GM04503 (cell line): ENCODE measurements at places on chromosomes 7 and 10.

DNA sequence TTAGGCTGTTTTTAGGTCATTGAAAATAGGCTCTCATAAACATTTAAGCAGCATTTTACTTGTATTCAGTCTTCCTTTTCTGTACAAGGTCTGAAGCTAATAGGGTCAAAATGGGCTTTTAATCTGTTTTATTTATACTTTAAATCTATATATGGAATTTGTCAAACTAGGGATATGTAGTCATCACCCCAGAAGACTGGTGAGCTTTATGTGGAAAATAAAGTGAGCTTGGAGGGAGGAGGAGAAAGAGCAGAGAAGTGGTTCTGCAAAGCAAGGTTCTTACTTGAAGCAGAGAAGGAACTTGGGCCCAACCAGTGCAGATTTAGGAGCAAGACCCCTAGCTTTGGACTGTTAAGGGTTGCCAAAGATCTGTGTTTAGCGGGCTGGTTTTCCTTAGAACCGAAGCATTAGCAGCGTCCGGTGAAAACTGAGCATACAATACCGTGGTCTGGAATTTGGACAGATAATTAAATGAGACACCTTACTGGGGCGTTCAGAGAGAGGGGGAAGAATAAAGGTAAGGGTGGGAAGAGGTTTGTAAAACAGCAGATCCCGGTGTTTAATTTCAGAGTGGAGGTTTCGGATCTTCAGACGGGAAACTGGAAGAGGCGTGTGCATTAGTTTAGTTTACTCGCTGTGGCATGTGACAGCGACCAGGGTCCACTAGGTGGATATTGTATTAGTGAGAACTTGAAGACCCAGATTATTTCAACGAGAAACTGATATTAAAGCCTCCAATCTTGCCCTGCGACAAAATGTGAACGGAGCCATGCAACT is 2.4 kb downstream of the BAMBI start:
- no peak for DNase-seq

- no peak for DNase-seq
Measured at GRCh38 chr7:115094163-115094562, 172.3 kb downstream of the MDFIC start.

DNA sequence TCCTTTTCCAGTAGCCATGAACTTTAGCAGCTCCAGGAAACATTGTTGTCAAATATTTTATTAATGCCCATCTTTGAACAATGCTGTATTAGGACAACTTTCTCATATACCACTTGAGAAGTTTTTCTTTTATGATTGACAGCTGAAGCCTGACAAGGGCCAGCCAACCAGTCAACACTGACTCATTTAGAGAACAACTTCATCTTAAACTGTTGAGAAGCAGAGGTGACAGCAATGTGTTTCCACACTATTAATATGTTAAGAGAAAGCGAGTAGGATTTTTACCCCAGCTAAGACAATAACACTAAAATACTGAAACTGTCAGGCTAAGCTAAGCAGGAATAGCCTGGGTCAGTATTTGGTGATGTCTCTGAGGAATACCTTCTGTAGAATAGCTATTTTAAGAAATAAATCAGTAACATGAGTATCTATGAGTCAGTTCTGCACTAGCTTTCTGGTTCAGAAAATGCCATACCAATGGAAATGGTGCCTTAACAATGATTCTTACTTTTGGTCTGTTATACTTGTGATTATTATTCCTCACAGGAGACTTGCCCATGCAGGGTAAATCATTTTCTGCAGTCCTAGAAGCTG is 168.8 kb upstream of the POT1 start:
- no peak for DNase-seq

DNA sequence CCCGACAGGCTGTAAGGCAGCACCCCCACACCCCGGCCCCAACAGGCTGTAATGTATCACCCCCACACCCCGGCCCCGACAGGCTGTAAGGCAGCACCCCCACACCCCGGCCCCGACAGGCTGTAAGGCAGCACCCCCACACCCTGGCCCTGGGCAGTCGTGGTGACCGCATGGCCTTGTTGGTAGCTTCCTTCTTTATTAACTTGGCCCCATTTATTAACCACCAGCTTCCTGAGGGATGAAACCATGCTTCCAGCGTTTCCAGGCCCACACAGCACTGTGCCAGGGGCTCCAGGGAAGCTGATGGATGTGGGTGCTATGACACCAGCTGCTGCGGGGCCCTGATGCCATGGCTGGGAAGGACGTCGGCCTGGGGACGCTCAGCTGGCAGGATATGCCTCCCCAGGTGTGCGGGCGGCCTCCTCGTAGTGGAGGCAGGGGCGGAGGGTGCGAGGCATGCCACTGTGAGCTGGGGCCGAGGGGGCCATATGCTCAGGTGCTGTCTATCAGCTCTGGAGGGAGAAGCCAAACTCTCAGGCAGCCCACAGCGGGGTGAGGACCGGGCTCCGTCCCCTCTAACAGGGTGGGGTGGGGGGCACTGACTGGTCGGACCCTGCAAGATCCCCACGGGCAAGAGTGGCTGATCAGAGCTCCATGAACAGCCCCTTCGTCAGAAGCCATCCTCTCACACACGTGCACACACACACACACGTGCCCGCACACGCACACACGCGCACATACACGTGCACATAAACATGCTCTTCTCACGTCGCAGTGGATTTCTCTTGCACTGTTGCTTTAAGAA is 311.0 kb downstream of the PTPRN2 start:
- DNase-seq, result no peak

GRCh38 chr7:94547126-94547525 is 37.5 kb downstream of the CASD1 start:
- no peak for DNase-seq

DNA sequence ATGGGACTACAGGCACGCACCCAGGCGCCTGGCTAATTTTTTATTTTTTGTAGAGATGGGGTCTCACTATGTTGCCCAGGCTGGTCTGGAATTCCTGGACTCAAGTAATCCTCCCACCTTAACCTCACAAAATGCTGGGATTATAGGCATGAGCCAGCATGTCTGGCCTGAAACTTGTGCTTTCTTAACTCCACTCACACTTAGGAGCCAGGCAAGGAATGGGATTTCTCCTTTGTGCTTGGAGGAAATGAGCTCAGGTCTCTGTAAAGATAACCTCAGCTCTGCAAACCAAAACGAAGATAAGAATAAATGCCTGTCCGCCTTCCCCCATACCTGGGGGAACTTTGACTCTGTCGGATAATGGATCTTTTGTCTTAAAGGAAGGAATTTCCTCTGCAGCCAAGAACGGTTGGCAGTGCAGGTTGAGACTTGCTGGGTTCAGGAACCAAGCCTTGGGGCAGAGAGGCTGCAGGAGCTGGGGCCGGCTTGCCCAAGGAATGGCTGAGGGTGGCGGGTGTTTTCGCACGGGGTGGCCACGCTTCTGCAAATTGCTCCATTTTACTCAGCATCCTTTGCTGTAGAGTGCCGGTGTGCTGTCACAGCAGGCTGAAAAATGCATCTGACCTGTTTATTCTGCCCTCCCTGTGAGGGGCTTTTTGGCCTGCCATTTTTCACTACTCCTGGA is 174.2 kb downstream of the KIAA1217 start:
- DNase-seq, result no peak

- no peak for DNase-seq
Measured at GRCh38 chr10:116674901-116675423, 54.2 kb downstream of the PNLIPRP2 start.

DNA sequence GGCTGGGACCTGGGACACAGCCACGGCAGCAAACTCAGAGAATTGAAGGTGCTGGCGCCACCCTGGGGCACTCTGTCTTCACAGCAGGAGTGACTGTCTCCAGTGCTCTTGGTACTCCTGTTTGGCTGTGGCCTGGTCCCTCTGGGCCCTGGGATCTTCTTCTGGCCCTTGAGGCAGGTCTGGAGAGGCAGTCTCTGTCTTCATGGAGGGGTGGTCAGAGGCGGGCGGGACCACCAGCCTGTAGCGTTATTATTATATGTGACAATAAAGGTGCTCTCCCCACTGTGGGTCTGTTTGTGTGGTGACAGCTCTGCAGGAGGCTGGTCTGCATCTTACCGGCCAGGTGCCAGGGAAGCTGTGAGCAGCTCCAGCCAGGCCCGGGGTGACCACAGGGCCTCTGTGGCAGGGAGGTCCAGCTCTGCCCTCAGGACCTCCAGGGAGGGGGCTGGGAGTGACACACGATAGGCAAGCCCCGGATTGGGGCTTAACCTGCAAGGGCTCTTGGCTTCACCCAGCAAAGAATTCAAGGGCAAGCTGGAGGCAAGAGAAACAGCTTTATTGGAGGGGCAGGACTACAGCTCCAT is 70.3 kb downstream of the MYL10 start:
- DNase-seq, result no peak

- no peak for DNase-seq
Measured at GRCh38 chr10:86758189-86759072, 2.0 kb downstream of the BMPR1A start.

DNA sequence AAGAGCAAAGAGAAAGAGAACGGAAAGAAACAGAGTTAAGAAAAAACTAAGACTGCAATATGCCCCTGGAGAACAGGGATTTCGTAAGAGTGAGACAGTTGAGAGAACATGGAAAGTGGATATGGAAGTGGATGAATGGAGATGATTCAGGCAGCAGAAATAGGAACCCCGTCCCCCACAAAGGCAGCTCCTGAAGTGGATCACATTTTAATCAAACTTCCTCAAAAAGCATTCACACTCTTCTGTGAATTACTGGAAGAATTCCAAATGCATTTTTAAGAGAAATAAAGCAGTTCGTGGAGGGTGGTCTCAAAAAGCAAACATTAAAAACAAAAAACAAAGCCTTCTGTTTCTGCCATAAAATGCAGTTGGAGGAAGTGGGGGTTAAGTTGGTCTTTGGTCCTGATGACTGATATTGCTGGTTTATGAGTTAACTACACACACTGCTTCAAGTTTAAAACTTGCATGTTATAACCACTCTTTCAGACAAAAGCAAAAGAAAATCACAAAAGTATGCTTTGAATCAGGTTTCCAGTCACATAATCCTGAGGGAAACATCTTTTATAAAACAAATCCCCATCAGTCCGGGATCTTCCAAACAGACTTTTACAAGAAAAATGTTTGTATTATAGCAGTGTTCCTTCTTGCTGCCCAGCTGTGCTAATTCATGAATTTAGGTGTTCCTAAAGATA is 214.3 kb downstream of the FANK1 start:
- DNase-seq, result no peak

- no peak for DNase-seq
Measured at GRCh38 chr7:77360104-77360503, 56.0 kb downstream of the GSAP start.

- DNase-seq, result peak; percentile 55
Measured at GRCh38 chr7:85068799-85069198, 118.1 kb downstream of the SEMA3D start.

DNA sequence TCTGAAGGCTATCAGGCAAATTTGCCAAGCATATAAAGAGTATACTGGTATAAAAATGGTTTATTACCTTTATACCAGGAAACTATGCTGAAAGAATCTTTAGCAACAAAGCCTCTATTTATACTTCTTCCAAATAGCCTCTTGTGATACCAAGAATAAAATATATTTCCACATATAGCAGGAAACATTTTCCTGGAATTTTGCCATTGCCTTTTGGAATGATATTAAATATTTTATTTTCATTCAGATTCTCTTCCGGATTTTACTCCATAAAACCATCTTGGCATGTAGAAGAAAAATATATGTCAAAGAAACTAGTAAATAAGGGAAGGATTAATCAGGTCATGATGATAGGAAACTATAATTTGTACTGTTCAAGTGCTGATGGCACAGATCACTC is 17.7 kb downstream of the SOSTDC1 start:
- DNase-seq, result no peak

DNA sequence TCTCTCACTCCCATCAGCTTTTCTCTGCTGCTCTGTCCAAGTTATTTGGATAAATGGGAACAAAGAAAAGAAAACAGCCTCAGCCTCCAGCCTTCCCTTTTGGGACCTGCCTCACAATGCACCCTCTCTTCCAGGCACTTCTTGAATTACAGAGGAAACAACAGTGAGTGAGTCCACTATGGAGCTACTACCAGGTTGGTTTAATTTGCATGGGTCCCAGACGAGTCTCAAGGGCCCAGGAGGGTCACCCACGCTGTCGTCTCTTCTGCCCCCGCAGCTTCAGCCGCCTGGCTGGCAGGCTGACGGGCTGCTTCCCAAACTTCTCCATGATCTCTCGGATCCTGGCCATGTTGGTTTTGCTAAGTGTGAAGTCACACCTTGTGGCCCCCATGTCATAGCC is 80.4 kb downstream of the GPR26 start:
- no peak for DNase-seq

- DNase-seq, result peak; percentile 11
Measured at GRCh38 chr7:79823246-79823951, 311.2 kb upstream of the GNAI1 start.

DNA sequence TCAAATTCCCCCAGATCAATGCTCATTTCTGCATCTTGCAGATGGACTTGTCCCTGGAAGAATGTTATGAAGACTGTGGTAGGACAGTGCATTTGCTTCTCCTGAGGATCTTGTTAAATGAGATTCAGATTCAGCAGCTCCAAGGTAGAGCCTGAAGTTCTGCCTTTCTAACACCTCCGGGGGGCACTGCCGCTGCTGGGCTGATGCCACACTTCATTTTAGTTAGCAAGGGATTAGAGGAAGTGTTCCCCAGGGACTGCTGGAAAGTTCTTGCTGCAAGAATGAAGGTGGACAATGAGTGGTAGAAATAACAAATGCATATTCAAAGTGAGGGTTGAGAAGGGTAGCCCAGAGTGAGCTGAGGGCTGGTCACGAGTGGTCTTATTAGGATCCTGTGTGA is 434.3 kb upstream of the AKR1E2 start:
- no peak for DNase-seq

DNA sequence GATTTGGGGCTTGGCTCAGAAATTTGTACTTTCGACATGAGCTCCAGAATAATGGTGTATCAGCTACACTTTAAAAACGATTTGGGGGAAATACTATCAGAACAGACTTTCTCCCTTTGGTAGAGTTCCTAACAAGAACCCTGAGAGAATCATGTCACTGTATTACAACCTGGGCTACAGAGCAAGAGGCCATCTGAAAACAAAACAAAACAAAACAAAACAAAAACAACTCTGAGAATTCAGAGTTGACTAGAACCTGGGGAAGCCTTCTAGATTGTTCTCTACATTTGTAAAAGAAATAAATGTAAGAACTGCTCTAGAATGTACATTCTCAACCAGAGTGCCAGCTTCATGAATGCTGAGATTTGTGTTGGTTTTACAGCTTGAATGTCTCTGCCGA is 262.6 kb upstream of the SEMA3D start:
- no peak for DNase-seq

DNA sequence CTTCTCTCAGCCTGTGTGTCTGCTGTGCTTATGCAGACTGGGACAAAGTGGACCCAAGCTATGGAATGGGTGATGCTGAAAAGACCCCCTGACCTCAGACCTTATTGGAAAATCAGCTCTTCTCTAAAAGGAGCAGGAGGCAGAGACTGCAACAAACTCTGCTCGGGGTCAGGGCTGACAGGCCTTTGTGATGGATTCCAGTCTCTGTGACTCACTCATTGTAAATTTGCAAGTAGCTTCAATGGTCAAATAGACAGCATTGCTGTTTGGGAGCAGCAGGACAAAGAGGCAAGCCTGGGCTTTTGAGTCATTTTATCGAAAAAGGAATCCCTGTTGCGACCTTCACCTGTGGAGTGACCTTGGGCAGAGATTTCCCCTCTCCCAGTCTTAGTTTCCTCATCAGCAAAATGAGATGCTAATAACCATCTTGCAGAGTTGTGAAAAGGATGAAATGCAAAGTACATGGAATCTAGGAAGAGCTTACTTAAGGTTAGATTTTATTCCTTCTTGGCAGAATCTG is 26.1 kb upstream of the GPR26 start:
- no peak for DNase-seq

- no peak for DNase-seq
Measured at GRCh38 chr10:100980311-100980710, 7.0 kb downstream of the MRPL43 start.

- DNase-seq, result no peak
Measured at GRCh38 chr10:69426376-69426727, 9.6 kb upstream of the TACR2 start.

GRCh38 chr7:1897076-1897860 is 227.2 kb downstream of the ELFN1 start:
- DNase-seq, result no peak
